HEK293T (cell line): ENCODE measurements at places on chromosomes 7 and 10.

- no peak for DNase-seq
Measured at GRCh38 chr7:140723006-140723405, 26.5 kb downstream of the NDUFB2 start.

GRCh38 chr10:48476279-48476982, 128.4 kb downstream of the ARHGAP22 start:
- DNase-seq: no peak

- DNase-seq: no peak
Measured at GRCh38 chr10:50610368-50610767, 13.4 kb downstream of the SGMS1 start.

DNA sequence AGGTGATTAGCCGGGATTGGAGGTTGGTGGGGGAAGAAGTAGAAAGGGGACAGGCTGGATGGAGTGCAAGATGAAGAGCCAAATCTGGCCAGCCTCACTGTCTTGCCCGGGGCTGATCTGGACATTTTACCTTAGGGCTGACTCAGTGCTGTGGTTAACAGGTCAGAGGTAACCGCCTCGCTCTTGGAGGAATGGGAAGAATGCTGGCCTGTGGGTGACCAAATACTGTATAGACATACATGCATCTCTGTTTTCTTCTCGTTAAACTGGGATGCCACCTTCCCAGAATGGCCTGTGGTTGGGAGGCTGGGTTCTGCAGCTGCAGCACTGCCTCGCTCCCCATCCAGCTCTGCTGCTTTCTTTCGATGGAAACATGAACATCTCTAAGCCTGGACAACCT, 120.0 kb downstream of the SEC23IP start:
- no peak for DNase-seq

GRCh38 chr10:23031318-23031717, 64.1 kb upstream of the MSRB2 start:
- DNase-seq: no peak

DNA sequence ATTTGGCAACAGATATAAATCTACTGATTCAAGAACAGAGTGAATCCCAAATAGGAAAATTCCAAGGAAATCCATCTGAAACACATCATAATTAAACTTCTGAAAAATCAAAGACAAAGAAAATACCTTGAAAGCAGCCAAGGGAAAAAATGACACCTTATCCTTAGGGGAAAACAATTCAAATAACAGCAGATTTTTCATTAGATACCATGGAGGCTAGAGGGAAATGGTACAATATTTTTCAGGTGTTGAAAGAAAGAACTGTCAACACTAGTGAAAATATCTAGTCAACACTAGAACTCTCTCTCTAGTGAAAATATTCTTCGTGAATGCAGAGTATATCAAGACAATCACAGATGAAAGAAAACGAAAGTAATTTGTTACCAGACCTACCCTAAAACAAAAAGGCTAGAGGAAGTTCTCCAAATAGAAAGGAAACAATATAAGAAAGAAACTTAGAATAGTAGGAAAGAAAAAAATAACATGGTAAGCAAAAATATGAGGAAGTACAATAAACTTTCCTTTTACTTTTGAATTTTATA, 5.7 kb upstream of the FAM241B start:
- DNase-seq: no peak

DNA sequence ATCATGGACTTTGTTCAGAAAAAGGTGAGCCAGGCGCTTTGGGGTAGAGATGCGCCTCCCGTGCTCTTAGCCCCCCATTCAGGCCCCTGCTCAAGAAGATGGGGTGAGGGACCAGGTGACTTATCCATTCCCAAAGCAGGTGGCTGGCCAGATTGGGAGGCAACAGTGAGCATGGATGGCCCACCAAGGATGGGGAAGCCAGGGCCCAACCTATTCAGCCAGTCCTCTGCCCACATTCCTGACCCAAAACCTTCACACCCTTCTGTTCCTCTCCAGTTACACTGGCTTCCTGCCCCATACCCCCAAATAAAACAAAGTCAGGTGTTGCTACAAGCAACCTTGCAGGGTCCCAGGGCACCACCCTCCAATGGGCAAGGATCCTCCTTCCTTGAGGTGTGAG, 44.4 kb downstream of the TSPAN15 start:
- DNase-seq: no peak

DNA sequence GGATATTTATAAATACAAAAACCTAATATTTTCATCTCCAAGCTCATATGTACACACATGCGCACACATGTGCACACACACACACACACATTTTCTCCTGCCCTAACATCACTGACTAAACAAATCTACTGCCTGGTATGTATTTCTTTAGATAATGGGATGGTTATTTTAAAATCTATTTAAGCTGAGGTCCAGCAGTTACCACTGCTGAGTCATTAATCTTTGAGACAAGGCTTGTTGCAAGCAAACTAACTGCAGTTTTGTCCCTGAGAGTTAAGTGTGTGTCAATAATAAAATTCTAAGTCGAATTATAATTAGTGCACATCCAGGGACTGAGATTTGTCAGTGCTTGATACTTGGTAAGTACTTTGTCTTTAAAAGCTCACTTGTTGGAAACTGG, 135.1 kb downstream of the VPS50 start:
- no peak for DNase-seq

DNA sequence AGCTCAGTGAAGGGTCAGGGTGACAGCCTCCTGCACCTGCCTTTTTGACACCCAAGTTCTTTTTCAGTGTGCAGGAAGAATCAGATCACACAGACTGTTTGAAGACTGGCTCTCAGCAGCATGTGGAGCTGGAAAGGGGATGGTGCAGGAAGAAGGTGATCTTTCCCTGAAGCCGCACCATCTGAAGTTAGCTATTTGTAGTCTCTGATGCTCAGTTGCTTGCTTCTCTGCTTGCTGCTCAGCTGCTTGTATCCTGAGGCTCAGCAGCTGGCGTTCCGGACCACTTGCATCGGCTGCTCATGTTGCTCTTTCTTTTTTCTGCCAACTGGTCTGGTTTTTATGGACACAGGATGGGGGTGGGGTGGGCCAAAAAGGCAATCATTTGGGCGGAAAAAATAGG, 15.8 kb upstream of the DNMBP start:
- no peak for DNase-seq

GRCh38 chr7:154960063-154960790, 42.7 kb downstream of the PAXIP1 start:
- DNase-seq: no peak

DNA sequence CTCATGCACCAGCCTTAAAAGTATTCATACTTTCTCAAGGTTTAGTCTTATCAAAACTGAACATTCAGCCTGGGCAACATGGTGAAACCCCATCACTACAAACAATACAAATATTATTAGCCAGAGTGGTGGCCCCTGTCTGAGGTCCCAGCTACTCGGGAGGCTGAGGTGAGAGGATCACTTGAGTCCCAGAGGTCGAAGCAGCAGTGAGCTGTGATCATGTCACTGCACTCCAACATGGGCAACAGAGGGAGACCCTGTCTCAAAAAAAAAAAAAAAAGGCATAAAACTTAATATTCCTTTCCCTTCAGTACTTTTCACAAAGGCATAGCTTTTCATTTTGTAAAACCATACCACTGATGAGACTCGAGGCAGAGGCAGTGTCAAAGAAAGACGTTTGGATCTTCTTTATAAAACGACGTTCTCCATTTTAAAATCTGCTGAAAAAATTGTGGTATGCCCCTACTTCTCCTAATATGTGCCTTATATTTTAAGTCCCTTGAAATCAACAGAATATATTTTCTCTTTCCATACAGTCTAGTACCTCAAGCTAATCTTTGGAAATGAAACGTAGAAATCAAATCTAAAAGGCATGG, 1.9 kb downstream of the NSUN6 start:
- DNase-seq: no peak

DNA sequence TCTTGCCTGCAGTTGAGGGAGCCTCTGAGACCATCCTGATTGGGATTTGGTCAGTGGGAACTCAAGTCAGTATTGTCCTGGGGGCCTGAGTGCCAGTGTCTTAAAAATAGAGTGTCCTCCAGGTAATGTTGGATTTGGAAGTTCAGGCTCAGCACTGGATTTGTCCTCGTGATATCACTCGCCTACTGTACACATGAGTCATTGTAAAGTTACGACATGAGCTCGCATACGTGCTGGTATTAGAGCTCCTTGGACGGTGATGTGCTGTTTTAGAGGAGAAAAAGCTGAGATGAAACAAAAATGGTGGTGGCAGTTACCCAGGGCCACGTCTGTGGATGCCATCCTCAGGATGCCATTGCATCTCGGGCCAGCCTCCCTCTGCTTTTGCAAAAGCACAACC, 78.2 kb downstream of the MGMT start:
- DNase-seq: no peak

GRCh38 chr10:126163506-126163905, 224.8 kb downstream of the ADAM12 start:
- DNase-seq: no peak

GRCh38 chr10:126270111-126270510, 118.2 kb downstream of the ADAM12 start:
- DNase-seq: no peak

- DNase-seq: no peak
Measured at GRCh38 chr10:17418249-17418648, 36.1 kb downstream of the ST8SIA6 start.

- no peak for DNase-seq
Measured at GRCh38 chr10:42830237-42830636, 47.6 kb downstream of the BMS1 start.

DNA sequence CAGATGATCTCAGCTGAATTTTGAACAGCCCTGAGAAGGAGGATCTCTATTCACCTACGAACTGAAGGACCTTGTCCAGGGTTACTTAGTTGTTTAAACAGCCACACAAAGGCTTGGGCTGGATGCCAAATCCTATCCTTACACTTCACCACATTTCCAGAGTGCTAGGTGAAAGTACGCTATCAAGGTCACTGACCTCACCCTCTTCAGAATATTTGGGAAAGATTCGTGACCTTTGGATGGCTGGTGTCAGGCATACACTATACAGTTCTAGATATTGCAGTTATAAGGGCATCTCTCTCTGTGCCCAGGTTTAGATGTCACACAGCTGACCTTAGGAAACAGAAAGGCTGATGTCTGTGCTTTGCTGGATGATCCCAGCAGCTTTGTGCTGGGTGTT, 61.2 kb upstream of the ABLIM1 start:
- DNase-seq: no peak

DNA sequence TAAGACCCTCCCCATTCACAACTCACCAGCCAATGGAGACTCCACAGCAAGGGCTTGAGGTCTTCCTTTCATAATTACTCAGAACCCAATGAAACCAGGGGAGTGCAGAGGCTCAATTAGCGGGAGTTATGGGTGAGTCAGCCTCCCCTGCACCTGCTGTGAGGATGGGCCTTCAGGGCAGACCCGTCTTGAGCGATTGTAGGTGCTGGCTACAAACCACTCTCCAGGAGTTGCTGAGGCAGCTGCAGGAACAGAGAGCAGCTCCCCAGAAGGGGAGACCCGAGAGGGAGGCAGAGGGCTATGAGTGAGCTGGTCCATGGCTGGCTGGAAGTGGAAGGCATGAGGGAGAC, 58.5 kb upstream of the SORCS3 start:
- DNase-seq: no peak

DNA sequence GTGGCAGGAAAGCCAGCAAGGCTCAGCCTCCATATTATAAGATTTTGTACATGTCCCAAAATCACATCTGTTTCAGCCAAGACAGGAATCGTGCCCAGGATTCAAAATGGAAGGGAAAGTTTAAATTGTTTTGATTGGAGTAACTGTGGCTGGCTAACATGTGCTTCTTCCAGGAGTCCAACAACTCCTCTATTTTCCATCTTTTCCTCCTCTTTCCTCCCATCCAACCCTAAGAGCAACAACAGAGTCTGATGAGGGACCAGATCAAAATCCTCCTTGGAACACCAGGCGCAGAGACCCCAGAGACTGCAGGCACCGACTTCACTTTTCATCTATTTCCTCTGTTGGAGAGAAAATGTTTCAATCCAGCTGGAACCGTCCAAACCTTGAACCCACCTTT, 36.0 kb upstream of the SVIL start:
- DNase-seq: no peak

GRCh38 chr7:74355091-74355490, 65.9 kb downstream of the CLIP2 start:
- DNase-seq: no peak

- no peak for DNase-seq
Measured at GRCh38 chr7:116354546-116355423, 144.4 kb downstream of the TES start.

- DNase-seq: no peak
Measured at GRCh38 chr10:63268149-63268797, 135.1 kb downstream of the NRBF2 start.

DNA sequence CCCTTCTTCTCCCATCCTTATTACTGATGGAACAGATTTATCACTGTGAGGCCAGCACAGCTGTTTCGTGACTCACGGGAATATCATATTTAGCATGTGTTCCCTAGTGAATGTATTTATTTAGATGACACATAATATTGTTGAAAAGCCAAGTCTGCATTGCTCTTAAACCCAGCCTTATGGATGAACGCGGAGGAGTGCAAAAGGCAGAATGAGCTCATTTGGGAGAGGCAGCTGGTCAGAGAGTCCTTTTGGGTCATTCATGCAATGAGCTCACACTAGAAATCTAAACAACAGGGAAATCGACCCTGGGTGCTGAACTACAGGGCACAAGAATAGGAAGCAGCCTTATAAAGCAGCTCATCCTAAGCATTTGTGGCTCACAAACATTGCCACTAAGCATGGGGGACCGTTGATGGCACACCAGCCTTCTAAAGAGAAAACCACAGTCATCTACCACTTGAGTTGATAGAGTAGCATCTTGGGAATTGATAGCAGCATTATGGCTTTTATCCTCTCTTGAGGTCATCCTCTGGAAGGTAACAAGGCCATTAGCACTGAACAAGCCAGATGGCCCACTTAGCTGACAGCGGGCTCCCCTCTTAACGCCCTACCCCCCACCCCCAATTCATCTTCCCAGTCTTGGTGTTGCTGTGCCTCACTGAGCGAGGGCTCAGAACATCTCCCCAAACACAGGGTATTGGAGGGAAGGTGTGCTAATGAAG, 32.9 kb upstream of the SDK1 start:
- no peak for DNase-seq

- DNase-seq: no peak
Measured at GRCh38 chr7:117803476-117803875, 69.8 kb downstream of the CTTNBP2 start.
